Liver (tissue), 10 donors: ENCODE measurements at places on chromosomes 1 and 21.

DNA sequence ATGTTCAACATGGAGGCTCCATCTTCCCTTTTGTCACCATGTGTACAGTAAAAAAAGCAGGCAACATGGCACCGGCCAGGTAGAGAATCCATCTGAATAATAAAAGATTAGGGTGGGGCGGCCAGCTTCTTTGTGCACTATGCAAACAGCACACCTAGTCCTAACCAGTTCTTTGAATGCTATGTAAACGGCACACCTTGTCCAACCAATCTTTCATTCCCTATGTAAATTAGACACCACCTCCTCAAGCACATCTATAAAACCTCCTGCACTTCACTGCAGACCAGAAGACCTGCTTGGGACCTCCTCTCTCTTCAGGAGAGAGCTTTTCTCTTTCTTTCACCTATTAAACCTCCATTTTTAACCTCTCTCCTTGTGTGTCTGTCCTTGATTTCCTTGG lies 28.2 kb downstream of the TFB2M start:
- DNase-seq, result no peak

DNA sequence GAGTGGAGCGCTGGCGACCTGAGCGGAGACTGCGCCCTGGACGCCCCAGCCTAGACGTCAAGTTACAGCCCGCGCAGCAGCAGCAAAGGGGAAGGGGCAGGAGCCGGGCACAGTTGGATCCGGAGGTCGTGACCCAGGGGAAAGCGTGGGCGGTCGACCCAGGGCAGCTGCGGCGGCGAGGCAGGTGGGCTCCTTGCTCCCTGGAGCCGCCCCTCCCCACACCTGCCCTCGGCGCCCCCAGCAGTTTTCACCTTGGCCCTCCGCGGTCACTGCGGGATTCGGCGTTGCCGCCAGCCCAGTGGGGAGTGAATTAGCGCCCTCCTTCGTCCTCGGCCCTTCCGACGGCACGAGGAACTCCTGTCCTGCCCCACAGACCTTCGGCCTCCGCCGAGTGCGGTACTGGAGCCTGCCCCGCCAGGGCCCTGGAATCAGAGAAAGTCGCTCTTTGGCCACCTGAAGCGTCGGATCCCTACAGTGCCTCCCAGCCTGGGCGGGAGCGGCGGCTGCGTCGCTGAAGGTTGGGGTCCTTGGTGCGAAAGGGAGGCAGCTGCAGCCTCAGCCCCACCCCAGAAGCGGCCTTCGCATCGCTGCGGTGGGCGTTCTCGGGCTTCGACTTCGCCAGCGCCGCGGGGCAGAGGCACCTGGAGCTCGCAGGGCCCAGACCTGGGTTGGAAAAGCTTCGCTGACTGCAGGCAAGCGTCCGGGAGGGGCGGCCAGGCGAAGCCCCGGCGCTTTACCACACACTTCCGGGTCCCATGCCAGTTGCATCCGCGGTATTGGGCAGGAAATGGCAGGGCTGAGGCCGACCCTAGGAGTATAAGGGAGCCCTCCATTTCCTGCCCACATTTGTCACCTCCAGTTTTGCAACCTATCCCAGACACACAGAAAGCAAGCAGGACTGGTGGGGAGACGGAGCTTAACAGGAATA lies 4.2 kb downstream of the TFAP2E start:
- no peak for DNase-seq

- no peak for DNase-seq
Measured at GRCh38 chr21:29007135-29007534, 12.0 kb downstream of the RWDD2B start.

DNA sequence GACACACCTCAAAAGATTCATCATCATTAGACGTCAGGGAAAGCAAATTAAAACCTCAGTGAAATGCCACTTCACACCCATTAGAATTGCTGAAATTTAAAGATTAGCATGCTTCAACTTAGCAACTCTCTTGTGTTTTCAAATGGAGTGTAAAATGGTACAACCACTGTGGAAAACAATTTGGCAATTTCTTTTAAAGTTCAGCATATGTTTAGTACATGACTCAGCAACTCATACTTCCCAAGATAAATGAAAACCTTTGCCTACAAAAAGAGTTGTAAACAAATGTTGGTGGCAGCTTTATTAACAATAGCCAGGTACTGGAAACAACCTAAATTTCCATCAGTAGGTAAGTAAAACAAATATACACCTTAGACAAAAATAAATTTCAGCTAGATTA lies 42.7 kb downstream of the ST3GAL3 start:
- DNase-seq, result no peak

DNA sequence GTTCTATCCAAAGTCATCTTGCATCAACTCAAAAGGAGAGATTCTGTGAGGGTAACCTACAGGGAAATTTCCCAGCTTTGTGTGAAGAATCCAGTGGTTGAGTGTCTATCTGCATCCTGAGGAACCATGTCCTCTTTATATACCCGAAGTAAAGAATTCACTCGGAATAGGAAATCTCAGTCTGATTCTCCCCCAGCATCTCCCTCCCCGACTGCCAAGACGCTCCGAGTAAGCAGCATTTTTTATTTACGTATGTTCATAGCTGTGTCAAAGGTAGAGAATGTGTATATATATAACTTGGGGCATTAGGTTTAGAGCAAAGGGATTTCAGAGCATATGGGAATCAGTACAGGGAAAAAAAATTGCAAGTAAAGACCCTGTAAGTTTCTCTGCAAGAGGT lies 170.2 kb downstream of the SYT2 start:
- DNase-seq, result no peak

DNA sequence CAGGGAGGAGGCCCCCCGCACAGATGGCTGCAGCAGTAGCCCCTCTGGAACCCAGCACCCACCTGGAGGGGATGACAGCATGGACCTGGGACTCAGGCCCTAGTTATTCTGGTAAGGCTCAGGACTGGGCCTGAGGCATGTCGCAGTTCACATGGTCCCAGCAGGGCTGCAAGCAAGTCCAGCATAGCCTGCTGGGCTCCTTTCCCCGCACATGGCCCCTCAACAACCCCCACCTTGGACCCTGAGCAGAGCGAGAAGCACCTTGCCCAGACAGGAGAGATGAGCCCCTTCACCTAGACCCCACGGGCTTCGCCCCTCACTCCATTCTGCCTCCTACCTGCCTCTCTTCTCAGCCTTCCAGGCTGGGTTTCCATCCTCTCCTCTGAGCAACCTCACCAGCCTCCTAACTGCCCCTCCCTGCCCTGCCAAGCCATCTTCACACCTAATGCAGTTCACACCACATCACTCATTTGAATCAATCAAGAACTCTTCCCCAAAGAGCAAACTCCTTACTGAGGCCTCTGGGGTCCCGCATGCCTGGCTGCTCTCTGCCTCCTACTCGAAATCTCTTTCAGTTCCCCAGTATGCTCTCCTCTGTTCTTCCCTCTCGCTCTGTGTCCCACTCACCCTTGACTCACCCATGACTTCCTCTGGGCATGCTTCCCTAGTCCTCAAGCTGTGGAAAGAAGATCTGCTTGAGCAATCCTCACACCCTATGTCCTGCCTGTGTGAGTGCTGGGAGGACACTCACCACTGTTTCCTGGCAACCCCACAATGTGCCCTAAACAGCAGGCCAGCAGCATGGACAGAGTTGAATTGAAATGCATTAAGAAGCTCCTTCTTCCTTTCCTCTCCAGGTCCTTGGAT lies 9.4 kb upstream of the THEMIS2 start:
- DNase-seq, result no peak

DNA sequence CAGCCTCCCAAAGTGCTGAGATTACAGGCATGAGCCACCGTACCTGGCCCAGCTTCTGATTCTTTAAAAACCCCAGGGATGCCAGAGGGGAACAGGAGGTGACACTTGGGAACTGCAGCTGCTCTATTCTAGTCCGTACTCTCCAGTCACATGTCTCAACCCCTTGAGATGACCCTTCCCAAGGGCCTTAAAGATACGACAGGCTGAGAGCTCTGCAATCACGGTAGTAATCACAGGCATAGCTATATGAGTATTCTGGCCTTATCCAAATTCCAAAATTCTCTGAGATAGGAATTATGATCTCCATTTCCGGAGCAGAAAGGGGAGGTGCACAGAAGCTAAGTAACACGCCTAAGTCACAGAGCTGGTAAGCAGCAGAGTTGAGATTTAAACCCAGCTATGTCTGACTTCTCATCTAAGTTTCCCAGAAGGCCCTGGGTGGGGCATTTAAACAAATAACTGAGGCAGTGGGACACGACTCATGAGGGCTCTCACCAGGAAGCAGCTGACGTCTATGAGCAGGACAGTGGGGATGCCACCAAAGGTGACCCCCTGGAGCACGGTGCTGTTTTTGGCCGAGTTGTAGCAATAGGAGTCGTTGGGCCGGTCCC lies 5.2 kb downstream of the TMEM63A start:
- no peak for DNase-seq

- no peak for DNase-seq
Measured at GRCh38 chr1:19210772-19211549, 895 bp upstream of the UBR4 start.

DNA sequence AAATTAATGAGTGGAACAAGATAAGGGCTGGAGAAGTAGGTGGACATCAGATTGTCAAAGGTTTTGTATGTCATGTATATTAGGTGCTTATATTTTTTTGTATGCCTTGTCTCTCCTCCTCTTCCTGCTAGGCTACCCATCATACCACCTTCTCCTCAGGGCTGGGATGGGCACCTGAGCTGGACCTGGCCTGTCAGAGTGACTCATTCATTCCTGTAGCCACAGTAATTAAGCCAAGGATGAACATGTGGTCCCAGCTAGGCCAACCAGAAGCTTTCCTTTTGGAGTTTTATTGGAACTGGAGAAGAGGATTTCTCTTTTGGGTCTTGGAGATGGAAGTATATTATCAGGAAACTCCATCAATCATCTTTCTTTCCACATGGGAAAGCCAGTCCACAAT lies 21.2 kb downstream of the PTGS2 start:
- DNase-seq, result no peak

DNA sequence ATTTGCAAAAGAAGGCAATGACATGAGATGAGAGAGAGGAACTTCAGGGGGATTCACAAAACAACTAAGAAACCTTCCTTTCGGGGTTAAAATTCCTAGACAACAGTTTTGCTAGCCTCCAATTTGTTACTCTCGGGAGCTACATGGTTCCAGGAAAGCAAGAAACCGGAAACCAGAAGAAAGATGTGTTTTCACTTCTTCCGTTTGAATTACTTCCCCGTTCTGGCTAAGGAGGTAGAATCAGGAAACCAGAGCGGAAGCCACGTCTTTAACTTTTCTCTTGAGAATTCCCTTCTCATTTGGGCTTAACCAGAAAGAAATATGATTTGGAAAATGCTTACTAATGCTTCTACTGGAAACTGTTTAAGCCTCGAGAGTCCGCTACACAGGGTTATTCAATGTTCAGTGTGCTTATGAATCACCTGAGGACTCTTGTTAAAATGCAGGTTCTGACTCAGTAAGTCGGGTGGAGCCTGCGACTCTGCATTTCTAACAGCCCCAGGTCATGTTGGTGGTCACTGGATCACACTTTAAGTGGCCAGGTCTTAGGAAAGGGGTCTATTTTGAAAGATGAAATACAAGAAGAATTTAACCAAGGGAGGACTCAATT lies 43.5 kb upstream of the MCOLN3 start:
- no peak for DNase-seq

- peak; percentile 47 for DNase-seq
Measured at GRCh38 chr21:32412162-32413014, at the start of gene EVA1C. TSS of gene EVA1C (plus strand) at chr21:32412706. CDS start at chr21:32412854, 148 bp downstream.

GRCh38 chr1:163085041-163085903 lies 16.1 kb downstream of the RGS4 start:
- no peak for DNase-seq

DNA sequence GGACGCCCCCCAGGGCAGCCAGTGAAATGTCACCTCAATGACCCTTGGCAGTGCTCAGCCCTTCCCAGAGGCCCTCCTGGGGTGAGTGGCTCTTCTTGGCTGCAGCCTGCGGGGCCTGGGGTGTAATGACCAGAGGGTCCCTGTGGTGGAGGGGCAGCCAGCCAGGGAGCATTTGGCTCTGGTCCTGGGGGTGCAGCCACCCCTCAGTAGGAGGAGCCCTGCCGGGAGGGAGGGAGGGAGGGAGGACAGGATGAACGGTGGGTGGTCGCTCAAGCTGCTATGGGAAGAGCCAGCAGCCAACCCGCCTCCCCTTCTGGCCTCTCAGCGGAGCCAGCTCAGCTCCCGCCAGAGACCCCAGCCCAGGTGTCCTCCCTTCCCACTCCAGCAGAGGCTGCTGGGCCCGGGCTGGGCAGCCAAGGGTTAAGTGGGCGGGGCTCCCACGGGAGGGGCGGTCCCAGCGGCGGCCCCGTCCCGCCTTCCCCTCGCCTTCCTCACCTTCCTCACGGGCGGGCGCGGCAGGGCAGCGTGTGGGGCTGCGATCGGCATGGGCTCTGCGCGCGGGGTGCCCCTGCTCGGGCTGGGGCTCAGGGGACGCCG lies 9.0 kb upstream of the PLCH2 start:
- DNase-seq, result no peak

DNA sequence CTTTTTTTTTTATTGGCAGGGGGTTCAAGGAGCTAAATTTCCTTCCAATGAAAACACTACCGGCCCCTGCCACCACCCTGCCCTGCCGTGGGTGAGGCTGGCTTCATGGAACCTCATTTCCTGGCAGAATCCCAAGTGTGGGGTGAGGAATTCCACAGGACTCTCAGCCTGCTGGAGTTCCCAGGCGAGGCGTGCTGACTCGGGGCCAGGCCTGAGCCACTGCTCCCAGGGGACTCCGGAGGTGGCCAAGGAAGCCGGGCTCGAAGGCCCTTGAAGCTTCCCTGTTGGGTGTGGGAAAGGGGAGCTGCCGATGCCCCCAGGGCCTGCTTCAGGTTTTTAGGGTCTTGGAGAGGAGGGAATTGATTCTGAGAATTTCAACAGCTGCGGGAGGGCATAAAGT lies 95.3 kb upstream of the ACTRT2 start:
- DNase-seq, result no peak

- DNase-seq, result no peak
Measured at GRCh38 chr1:226066415-226067078, 4.0 kb downstream of the H3-3A start.

- no peak for DNase-seq
Measured at GRCh38 chr1:162471290-162471853, 26.2 kb upstream of the UHMK1 start.

GRCh38 chr1:18055156-18055555 lies 52.4 kb upstream of the IGSF21 start:
- DNase-seq, result no peak

- no peak for DNase-seq
Measured at GRCh38 chr1:1539310-1540089, 924 bp downstream of the TMEM240 start.

DNA sequence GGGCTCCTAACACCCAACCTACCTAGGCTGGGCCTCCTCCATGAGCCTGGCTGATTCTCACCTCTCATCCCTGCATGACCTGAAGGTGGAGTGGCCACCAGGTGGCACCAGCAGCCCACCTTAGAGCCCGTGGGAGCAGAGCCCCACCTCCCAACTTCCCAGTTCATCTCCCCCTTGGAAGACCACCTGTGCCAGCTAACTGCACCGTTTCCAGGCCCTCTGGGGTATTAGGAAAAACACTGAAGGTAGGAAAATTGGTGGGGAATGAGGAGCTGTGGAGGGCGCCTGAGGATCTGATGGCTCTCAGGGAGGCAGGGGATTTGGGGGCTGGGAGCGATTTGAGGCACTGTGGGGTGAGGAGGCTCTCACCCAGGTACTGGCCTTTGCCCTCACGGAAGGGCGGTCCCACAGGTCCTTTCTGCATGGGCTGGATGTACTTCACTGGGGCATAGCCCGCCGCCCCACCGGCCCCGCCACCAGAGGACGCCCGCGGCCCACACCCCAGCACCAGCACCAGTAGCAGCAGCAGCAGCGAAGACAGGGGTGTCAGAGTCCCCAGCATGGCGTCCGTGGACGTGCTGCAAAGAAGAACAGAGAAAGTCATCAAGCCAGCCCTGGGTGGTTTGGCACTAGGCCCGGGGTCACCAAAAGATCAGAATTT lies 11.1 kb downstream of the ADPRS start:
- DNase-seq, result peak; percentile 83

- no peak for DNase-seq
Measured at GRCh38 chr1:58107943-58108342, 438.6 kb downstream of the OMA1 start.
